ENCODE measurements at places on chromosomes 2 and 18.
A peak's percentile ranks its signal among the peaks of the same experiment; 100 is the strongest.

DNA sequence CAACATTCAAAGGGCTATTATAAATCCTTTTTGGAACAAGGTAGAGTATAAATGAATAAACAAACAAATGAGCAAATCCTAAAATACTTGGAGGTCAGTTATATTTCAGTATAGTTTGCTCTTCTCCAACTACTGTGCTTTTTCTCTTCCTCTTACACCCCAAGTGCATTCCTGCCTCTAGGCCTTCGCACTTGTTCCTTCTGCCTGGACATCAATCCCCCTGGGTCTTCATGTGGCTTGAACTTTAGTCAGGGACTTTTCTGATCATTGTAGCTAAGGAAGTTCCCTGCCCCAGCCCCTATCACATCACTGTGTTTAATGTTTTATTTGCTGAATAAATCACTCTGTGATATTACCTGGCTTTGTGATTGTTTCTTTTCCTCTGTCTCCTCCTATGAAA is 418.2 kb upstream of the HNRNPA3 start:
- DNase-seq: no peak

- DNase-seq: peak; percentile 51
These were observed 88.4 kb downstream of the PMAIP1 start for GRCh38 chr18:59988098-59988706.

GRCh38 chr2:88857951-88858411 is 166.5 kb downstream of the RPIA start:
- no peak for DNase-seq

- no peak for DNase-seq
These were observed 7.8 kb upstream of the PAX3 start for GRCh38 chr2:222306393-222307142.

- DNase-seq: peak; percentile 0
These were observed 89.3 kb upstream of the OTOS start for GRCh38 chr2:240229603-240230235.

DNA sequence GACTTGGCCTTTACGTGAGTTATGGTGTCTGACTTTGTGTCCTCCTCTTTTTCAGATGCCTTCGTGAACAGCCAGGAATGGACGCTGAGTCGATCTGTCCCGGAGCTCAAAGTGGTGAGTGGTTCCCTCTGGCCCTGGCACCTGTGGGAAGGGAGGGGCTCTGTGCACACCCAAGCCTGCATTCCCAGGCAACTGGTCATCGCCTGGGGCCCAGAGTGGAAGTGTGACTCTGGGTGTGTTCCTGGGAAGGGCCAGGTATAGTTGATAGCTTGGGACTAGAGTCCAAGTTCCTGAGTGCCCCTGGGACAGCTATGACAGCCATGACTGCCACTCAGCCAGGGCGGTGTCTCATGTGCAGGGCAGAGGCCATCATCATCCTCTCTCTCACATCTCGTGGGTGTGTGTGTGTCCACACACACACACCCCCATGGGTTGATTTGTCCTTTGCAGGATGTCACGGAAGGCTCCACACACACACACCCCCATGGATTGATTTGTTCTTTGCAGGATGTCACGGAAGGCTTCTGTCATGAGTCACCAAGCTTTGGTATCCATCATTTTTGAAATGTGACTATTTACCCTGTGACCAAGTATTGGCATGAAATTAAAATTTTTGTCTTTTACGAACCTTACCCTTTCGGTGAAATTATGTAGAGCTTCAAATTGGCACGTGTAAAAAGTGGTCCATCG is 215.4 kb downstream of the AGAP1 start:
- no peak for DNase-seq

- DNase-seq: no peak
These were observed 26.6 kb upstream of the TEX44 start for GRCh38 chr2:231565887-231566594.

DNA sequence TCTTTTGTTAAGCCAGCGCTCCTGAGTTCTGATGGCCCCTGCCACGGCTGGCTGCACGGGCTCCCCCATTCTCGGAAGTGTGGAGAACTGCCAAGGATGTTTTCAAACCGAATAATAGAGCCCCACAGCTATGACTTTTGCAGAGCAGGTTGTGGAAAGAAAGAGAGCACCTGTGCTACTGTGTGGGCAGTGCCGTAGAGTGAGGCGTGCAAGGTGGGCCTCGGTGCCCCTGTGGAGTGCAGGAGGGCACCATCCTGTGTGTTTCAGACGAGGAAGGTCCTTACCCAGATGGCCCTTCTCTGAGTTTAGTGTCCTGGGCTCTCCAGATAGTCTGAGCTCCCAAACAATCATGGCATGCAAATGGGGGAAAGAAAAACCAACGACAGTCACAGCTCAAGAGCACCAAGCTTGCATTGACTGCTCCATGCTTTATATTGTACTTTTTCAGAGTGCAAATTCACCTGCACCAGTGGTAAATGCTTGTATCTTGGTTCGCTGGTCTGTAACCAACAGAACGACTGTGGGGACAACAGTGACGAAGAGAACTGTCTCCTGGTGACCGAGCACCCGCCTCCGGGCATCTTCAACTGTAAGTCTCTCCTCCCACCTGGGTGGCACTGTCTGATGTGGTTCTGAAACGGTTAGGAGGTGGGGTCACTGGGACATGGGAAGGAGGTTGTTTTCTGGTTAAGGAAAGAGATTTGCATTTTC is 219.4 kb downstream of the LDLRAD4 start:
- DNase-seq: peak; percentile 63

DNA sequence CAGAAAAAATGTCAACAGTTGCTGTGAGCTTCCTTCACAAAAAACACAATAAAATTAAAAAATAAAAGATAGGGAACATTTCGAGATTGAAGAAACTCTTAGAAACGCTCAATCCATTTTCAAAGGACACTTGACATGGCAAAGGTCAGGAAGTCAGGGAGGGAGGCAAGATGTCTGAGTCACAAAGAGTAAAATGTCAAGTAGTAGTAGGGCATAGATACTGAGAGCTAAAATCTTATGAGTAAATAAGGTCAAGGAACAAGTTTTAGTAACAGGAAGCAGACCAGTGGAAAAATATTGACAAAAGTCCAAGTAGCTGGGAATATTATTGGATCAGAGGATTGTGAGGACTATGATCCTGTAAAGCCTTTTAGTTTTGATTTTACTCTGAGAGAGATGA is 495.6 kb downstream of the TMX3 start:
- no peak for DNase-seq

- no peak for DNase-seq
These were observed 17.0 kb upstream of the MBD2 start for GRCh38 chr18:54241483-54241882.

DNA sequence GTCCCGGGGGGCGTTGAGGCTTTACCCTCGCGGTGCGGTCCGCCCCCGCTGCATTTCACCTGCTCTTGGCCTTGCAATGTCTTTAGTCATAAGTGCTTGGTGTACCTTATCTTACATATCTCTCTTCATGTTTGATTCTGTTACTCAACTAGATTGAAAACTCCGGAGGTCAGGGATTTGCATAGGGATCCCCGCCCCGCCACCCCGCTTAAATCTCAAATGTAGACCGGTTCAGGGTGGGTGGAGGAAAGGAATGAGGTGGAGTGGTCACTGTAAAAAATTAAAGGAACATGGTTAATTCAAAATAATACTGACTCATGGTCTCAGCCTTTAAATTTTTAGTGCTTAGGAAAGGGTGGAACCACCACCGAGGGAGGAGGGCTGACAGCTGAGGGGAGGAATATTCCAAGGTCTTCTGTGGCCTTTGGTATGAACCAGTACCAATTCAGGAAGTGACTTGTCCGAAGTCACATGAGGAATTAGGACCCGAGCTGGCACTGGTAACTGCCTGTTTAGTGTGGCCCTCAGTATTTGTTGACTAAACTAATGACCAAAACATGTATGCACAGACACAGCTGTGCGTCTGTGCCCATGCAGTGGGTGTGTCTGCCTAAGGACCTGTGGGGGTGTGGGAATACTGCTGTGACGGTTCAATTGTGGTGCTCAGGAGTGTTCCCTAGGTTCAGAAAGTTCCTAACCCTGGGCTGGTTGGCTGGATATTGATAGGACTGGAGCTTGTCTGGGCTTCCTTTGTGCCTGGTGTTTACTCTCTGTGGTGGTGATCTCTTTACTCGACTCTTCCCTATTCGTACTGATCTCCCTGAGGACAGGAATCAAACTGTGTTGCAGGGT is 1.0 kb downstream of the PLEKHB2 start:
- peak; percentile 55 for DNase-seq

DNA sequence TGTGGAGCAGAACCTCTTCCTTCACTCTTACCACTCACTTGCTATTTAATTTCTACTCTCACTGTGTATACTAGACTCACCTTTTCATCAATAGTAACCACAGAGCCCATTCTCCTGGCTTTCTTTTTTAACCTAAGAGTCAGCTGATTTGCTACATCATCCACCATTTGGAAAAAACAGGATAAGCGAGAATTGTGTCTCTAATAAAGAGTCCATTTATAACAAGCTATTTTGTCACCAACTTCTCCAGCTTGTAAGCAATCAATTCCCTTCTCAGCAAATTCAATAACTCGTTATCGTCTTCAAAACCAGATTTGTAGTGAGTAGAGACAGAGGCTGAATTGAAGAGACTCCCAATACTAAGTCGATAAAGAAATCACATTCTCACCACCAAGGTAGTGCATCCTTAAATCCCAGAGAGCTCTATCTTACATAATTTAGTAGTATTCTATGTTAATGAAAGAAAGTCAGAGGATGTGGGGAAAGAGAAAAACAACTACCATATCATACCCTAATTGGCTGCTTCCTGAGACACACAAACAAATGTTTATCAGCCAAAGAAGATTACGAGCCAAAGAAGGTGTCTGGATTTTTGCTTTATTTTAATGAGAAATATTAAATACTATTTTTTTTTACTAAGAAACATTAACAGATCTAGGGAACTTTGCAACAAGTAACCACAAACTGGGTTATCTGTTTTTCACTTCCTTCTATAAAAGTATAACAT is 52.5 kb upstream of the SPTBN1 start:
- no peak for DNase-seq

- no peak for DNase-seq
These were observed 521.2 kb upstream of the FANCL start for GRCh38 chr2:58762176-58762781.

DNA sequence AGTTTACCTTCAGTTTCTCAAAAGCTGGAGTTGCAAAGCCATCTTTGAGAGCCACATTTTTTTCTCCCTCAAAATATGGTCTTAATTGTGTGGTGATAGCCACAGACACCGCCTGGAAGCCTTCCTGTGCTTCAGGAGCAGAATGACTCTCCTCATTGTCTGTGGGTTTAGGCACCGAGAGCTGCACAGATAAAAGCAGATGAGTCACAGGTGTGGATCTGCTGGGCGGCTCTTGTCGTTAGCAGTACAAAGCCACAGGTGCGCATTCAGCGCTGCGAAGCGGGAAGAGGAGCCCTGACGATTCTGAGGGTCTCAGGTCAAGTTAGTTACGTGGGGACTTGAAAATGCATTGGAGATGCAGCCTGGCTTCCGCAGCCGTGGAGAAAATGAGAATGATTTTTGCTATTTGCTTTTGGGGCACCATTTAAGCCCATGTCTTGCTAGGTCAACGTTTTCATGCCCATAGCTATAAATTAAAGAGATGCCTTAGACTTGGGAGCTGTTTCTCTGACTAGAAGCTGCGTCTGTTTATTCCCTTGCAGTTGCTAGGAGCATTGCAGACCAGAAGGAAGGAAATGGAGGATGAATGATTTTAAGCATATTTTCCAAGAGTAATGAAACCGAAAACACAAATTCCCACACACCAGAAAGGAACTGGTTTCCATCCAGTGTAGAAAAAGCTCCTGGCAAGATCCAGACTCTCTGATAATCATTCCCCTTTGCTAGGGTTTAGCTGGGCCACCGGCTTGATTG is 51.5 kb downstream of the KLHL29 start:
- DNase-seq: no peak

Data from activated naive CD4-positive, alpha-beta T cell treated with Interleukin-2 at 50 U/mL for 16 hours (primary cell).